ENCODE measurements at places on chromosomes 1 and 21. TPM values are rescaled to one million over a fixed set of nuclear protein-coding genes. Genes with fewer than 3 reads are reported as not detected.

The OPRD1 gene
- total RNA-seq, result 5.4 TPM

The DNAJB4 gene
- total RNA-seq, result 14.9 TPM

The UBE2U gene
- not detected for total RNA-seq

The ACTL8 gene
- not detected for total RNA-seq

The OR2T2 gene
- not detected for total RNA-seq

The C4BPA gene
- 0.26 TPM for total RNA-seq

The PPIAL4G gene
- total RNA-seq, result not detected

The LGR6 gene
- total RNA-seq, result 0.08 TPM

The SPATA6 gene
- 18.2 TPM for total RNA-seq

The ADAMTSL4 gene
- total RNA-seq, result 9.5 TPM

The CCDC181 gene
- 0.39 TPM for total RNA-seq

The PCSK9 gene
- 0.26 TPM for total RNA-seq

The SPAG17 gene
- 0.36 TPM for total RNA-seq

The DCST1 gene
- not detected for total RNA-seq

The CA14 gene
- not detected for total RNA-seq

The LCE4A gene
- not detected for total RNA-seq

The CFHR4 gene
- not detected for total RNA-seq

The UBE2G2 gene
- total RNA-seq, result 77.4 TPM

The EXTL1 gene
- total RNA-seq, result 0.10 TPM

The HTR1D gene
- total RNA-seq, result 3.5 TPM

The PDE9A gene
- total RNA-seq, result 0.72 TPM

The ATG4C gene
- 6.5 TPM for total RNA-seq

The MOV10 gene
- total RNA-seq, result 106 TPM

Measured in Panc1 (cell line).